Activated T-cell treated with anti-CD3 and anti-CD28 coated beads, Interleukin-2, amount 50 U/mL, for 24 hours (primary cell): ENCODE measurements at places on chromosomes 1 and 21.

- DNase-seq = no peak
These were observed 34.8 kb upstream of the PRELP start for GRCh38 chr1:203440771-203441170.

- no peak for DNase-seq
These were observed 39.6 kb downstream of the UCHL5 start for GRCh38 chr1:193019442-193020026.

DNA sequence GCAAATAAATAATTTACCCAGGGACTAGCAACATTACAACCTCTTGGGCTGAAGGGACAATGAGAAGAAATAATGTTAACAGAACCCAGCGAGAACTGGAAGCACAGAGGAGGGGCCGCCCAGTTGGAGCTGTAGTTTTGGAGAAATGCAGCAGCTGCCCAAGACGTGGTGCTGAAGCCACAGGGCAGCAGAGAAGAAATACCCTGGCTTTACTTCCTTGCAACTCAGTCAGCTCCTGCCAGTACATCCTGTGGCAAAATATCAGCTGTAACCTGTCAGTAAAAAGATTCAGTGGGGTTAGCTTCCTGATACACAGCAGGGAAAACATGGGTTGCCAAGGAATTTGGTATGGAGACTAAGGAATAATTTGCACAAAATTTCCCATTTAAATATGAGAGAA lies 283.6 kb upstream of the USP25 start:
- DNase-seq = no peak

- DNase-seq = no peak
These were observed 24.9 kb downstream of the KCNQ4 start for GRCh38 chr1:40808444-40808843.

GRCh38 chr1:63010913-63011660 lies 227.2 kb downstream of the ATG4C start:
- no peak for DNase-seq

DNA sequence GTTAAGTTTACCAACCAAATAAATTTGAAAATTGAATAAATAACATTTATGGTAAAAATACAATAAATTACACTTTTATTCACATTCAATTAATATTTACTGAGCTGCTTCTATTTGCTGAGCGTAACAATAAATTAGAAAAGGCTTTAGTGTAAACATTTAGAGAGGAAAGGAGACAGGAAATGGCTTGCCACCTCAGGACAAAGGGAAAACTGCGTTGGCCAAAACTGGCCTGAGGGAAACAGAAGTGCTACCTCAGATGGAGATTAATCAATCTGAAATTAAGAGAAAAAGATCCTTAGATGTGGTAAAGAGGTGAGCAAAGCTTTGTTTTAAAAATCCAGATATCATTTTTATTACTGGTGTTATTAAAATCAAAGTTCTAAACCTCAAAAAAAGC lies 128.0 kb downstream of the SLC44A5 start:
- DNase-seq = no peak

- DNase-seq = no peak
These were observed 33.1 kb upstream of the SRRM1 start for GRCh38 chr1:24609949-24610517.

- DNase-seq = no peak
These were observed 2.5 kb downstream of the RASAL2 start for GRCh38 chr1:178096421-178096820.

DNA sequence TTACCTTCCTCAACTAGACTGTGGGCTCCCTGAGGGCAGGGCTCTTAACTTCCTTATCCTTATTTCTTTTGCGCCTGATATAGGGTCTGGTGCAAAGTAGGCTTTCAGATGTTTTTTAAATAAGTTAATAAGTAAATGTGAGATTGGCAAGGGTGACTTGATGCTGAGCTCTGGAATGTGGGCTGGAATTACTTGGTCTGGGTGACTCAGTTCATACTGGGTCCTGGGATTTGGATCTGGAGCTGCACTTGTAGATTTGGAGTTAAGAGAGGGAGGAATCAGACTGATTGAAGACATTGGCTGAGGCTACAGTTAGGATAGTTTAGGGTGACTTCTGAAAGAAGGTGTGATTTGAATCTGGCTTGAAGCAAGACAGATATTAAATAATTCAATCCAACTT lies 190.9 kb downstream of the GIPC2 start:
- no peak for DNase-seq
